ENCODE measurements at places on chromosomes 7 and 10.

DNA sequence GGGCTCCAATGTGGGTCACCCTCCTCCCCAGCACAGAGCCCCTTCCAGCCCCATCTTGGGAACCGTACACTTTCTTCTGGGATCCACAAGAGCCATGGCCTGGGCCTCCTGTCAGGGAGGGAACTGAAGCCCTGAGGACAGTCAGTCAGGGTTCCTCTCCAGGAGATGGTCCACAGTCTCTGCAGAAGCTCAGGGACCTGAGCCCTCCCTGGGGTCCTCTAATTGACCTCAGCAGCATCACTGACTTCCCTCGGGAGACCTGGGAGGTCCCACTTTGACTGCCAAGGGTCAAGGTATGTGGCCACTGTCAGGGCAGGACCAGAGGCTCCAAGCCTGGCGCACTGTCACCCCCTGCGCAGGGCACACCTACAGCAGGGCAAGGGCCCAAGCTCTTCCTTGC is 32.3 kb downstream of the NOD1 start:
- no peak for DNase-seq

DNA sequence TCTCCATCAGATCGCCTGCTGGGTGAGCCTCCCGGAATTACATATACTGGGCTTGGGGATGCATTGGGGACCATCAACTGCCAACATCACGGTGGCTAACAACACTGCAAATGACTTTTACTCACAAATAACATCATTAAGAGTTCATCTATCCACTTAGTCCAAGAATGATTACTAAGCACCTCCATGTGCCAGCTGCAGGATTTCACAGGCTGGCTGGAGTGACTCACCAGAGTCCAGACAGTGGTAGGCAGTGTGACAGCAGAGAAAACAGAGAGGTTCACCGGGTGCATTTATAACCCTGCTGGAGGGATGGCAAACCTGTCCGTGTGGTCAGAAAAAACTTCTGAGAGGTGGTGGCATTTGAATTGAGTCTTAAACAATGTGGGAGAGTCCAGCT is 3.2 kb upstream of the IGFBP3 start:
- DNase-seq: no peak

DNA sequence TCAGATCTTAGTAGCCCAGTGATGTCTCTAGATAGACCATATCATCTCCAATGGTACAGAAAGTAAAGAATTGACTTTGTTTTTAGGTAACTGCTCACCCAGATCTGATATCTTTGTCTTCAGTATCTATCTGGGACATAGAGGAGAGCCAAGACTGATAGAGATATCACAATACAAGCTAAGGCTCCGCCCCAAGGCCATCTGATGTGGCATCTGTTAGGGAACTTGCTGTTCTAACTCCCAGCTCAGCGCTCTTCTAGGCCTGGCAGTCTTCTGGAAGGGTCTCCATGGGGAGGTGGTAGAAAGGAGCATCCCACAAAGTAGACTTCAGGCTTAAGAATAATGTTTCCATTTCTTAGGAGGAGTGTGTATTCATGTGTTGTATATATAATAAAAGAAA is 88.4 kb upstream of the SAMD8 start:
- no peak for DNase-seq

- no peak for DNase-seq
These were observed 196.9 kb downstream of the ZEB1 start for GRCh38 chr10:31515819-31516402.

- DNase-seq: no peak
These were observed 7.6 kb upstream of the PRKAG2 start for GRCh38 chr7:151884312-151885201.

- DNase-seq: no peak
These were observed 8.1 kb upstream of the PRKG1 start for GRCh38 chr10:51066231-51066630.

- no peak for DNase-seq
These were observed 161.5 kb upstream of the KLF6 start for GRCh38 chr10:3946234-3947229.

- no peak for DNase-seq
These were observed 451.0 kb upstream of the GALNT17 start for GRCh38 chr7:70680743-70681468.

GRCh38 chr7:36661135-36661840 is 63.0 kb downstream of the AOAH start:
- no peak for DNase-seq

DNA sequence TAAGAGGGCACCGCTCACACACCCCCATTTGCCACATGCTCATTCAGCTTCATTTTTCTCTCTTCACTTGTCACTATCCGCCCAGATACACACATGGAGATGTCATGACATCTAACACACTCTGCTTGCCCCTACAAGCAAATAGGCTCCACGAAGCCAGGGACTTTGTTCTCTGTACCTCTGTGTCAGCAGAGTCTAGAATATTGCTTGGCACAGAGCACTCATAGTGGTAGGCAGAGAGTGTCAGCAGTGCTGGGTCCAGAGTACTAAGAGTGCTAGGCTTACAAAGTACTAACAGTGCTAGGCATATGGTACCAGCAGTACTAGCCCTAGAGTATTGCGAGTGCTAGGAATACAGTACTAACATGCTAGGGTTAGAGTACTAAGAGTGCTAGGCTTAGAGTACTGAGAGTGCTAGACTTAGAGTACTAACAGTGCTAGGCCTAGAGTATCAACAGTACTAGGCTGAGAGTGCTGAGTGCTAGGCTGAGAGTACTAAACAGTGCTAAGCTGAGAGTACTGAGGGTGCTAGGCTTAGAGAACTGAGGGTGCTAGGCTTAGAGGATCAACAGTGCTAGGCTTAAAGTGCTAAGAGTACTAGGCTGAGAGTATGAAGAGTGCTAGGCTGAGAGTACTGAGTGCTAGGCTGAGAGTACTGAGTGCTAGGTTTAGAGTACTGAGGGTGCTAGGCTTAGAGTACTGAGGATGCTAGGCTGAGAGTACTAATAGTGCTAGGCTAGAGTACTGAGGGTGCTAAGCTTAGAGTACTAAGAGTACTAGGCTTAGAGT is 166.1 kb downstream of the PRKAG2 start:
- no peak for DNase-seq

- DNase-seq: no peak
These were observed 145.5 kb upstream of the AGR3 start for GRCh38 chr7:17027143-17027788.

DNA sequence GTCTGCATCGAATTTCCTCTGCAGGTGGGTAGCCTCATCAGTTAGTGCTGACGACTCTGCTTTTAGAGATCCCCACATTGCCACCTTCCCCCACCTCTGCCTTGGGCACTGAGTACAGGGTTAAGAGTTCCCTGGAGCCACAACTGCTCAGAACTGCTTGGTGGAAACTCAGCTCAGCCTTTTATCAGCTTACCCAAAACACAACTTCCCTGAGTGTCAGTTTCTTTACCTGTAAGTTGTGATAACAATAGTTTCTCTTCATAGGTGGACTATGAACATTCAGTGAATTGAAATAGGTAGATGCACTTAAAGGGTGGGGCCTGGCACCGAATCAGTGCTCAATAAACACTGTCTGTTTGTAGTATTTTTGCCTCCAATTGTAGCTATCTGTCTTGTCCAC is 11.3 kb downstream of the ASB13 start:
- DNase-seq: no peak

DNA sequence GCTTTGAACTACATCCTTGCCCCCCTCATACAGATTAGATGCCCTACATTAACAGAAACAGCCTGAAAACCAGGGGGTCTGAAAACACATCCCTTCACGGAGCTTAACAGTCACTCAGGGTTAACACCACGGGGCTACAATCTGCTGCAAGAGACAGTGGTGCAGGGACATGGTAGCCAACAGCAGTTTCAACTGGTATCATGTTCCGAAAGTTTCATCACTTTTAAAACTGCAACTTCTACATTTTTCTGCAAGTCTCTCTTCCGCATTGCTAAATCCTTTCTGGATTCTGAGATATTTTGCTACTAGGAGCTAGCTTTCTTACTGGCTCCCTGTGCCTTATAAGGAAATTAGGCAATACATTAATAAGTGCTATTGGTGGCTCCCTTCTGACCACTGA is 92.6 kb downstream of the JAZF1 start:
- no peak for DNase-seq

DNA sequence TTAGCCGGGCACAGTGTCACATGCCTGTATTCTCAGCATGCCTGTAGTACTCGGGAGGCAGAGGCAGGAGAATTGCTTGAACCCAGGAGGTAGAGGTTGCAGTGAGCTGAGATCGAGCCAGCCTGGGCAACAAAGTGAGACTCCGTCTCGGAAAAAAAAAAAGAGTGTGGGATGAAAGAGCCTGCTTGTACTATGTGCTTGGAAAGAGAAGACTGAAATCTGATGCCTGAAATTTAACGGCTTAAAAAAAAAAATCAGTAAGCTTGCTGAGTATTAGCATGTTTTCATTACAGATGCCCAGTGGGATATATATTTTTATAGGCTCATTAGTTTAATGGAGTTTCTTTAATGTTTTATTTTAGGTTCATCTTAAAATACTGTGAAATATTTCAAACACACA is 4.2 kb downstream of the NT5C2 start:
- no peak for DNase-seq

- no peak for DNase-seq
These were observed 46.1 kb downstream of the ZNF467 start for GRCh38 chr7:149727053-149727898.

- DNase-seq: no peak
These were observed 4.6 kb downstream of the SLC13A4 start for GRCh38 chr7:135723411-135723810.

DNA sequence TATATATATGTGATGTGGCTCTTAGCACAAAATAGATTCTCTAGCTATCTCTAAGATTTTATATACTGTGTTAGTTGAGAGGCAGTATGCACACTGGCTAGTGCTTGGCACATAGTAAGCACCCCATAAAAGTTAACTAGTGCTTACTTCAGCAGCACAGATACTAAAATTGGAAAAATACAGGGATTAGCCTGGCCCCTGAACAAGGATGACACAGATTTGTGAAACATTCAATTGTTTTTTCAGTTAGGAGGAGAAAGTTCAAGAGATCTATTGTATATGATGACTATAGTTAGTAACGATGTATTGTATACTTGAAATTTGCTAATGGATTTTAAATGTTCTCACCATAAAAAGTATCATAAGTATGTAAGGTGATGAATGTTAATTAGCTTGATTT is 78.3 kb upstream of the LRRC17 start:
- DNase-seq: no peak

DNA sequence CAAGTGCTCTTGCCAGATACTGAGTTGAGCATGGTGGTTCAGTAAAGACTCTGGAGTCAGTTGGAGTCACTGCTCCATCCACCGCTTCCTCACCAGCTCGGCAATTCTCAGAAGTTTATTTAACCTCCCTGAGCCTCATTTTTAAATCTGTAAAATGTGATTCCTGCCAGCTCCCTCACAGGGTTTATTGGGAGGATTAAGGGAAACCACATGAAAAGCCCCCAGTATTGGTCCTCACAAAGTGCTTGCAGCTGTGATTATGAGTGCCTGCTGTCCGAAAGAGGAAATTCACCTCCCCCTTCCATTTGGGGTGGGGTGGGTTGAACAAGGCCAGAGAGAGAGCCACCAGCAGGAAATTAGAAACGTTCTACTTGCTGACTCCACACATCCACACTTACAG is 99.0 kb downstream of the AOAH start:
- DNase-seq: no peak

DNA sequence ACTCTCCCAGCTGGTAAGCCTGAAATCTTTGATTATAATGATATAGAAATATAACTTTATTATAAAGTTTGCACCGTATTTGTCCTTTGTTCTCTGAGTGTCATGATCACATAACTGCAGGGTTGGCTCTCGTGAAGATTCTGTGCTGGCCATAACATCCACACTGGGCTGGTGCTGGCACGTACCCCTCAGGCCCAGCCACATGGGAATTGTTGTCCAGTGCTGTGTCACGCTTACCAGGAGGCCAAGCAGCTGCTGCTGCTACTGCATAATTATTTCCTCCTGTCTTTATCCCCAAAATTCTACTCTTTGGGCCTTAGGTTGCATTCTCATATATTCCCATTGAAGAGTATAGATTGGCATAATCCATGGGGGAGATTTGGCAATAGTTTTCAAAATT is 20.8 kb upstream of the UCN3 start:
- no peak for DNase-seq

- DNase-seq: no peak
These were observed 15.3 kb downstream of the LIPA start for GRCh38 chr10:89236226-89236797.

DNA sequence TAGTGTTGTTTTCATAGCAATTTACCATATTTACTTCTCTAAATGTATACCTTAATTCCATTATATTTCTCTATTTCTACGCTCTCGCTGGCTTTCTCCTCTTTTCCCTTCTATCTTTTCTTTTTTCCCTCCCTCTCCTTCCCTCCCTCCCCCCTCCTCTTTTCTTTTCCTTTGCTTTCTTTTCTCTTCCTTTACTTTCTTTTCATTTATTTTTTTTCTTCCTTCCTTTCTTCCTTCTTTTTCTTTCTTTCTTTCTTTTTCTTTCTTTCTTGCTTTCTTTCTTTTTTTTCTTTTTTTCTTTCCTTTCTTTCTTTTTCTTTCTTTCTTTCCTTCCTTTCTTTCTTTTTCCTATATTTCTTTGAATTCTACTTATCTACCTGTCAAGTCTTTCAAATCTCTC is 533.0 kb upstream of the POT1 start:
- DNase-seq: no peak

- DNase-seq: no peak
These were observed 85.7 kb upstream of the COL13A1 start for GRCh38 chr10:69715899-69716606.

GRCh38 chr10:4130685-4131084 is 345.7 kb upstream of the KLF6 start:
- no peak for DNase-seq

DNA sequence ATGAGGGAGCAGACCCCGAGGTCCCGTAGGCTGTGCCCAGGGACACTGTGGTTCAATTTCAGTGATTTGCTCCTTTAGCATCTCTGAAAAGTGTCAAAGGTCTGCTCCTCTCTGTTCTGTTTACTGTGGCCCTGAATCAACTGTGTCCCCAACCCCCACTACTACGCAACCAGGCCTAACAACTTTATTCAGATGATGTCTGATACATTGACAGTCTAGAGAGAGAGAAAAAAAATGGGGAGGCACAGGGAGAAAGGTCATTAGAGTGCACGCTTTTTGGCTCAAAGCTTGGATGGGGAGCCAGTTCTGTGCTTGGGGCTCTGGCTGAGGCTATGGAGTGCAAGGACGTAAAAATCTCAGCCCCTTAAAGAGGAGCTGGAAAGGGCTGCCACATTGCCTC is 77.9 kb downstream of the FAM107B start:
- no peak for DNase-seq

DNA sequence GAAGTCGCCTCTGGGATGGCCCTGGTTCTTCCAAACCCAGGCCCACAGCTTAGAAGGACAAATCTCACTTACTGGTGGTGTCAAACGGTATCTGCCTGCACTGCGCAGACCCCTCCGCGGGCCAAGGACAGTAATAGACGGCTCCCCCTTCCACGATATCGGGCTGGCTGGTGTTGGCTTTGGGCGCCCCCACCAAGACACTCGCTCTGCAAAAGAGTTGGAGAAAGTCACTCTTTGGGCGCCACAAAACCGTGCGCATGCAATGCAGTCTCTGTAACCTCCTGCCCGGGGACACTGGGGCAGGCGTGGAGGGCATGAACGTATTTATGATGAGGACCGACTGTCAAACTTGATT is 1.1 kb downstream of the ITGA8 start:
- no peak for DNase-seq

Data from stimulated activated CD8-positive, alpha-beta memory T cell treated with anti-CD3 and anti-CD28 coated beads, Interleukin-15, amount 100 ng/mL, for 1 hour (primary cell).